ENCODE measurements at places on chromosomes 2 and 18.

DNA sequence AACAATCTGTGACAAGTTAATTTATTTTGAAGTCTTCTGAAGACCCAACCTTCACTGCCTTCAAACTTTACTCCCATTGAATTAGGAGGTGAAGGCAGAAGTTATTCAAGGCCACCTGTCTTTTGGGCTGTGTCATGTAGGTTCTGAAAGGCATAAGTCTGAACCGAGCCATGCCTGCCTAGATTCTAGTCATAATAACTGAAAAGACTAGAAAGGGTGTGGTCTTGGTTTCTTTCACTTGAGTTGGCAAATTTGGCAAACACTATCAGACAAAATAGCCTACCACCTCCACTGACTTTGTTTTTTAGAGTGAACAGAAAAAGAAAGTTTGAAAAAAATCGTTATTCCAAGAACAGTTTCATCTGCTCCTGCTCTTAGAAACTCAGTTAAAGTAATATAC is 38.4 kb downstream of the PPM1B start:
- DNase-seq, result no peak

- no peak for DNase-seq
Measured at GRCh38 chr2:65666156-65666725, 233.8 kb upstream of the SPRED2 start.

DNA sequence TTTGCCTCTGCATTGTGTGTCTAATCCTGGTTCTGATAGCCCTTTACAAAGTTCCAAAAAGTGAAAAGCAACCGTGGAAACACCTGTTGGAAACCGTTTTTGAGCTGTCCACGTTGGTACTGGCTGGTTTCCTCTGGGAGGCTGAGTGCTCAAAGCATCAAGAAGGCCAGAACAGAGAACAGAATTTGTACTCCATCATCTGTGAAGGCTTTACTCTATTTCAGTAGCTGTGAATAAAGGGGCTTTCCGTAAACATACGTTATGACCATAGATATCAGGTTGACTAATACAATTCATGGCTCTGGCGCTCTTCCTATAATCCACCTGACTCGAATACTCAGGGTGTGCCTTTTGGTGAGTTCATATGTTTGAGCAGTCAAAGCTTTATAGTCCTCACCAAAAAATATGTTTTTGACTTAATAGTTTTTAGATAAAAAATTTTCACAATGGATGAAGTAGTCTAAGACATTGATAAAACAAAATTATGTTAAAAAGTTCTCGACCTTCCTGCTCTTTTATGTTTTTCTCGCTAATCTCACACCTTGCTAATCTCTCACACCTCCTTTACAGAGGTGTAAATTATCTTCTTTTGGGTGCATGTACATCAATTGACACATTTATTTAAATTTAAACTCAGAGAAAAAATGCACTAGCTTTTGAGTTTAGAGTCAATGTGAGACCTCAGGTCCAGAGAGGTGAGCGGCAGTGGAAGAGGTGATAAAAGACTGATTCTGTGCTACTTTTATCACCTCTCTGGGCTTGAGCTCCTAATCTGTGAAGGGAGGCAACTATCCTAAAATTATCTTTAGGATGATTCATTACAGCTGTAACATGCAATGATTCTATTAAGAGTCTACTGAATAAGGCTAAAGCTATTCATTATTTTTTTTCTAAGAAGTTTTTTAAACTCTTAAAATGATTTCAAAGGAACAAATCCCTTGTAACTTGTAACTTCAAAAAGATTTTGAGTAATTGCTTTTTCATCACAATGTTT is 65.3 kb downstream of the CXCR4 start:
- DNase-seq, result no peak

GRCh38 chr2:3612639-3613523 is 18.0 kb downstream of the COLEC11 start:
- no peak for DNase-seq

Data from naive thymus-derived CD8-positive, alpha-beta T cell (primary cell).